Erythroblast (primary cell): ENCODE measurements at places on chromosomes 3 and 15.

GRCh38 chr15:44092221-44092620 lies 102.8 kb downstream of the FRMD5 start:
- no peak for DNase-seq

GRCh38 chr3:12859840-12860239 lies 18.5 kb upstream of the RPL32 start:
- DNase-seq: no peak

DNA sequence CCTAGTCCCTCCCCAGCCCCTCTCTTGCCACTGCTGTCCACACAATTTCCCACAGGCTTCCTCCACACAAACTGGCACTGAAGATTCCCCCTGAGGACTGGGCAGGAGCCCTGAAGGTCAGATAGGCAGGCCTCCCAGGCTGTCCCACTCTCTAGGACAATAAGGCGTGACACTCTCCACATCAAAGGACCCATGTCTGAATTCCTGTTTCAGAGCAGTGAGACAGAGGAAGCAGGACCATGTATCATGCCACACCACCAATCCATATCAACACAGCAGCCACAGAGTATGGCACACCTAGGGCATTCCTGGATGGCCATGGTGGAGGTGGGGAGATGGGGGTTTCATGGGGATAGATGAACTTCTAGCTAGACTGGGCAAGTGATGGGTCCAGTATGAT lies 13.8 kb upstream of the CCR1 start:
- DNase-seq: no peak

GRCh38 chr3:150917951-150918350 lies 12.7 kb upstream of the MINDY4B start:
- no peak for DNase-seq

DNA sequence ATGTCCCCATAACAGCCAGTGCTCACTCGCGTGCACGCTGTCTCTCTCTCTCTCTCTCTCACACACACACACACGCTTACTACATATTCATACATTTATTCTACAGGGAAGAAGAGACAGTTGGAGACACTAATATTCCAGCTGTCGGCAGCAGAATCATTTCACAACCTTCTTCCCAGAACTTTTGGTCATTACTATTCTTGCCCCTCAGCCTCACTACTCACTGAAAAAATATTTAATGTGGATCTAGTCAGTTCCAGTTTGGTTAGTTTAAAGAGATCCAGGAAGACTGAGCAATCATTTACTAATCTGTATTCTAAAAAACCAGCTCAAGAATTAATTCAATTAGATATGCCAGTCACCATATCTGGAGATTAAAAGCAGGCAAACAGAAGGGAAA lies 394.9 kb downstream of the PTPRG start:
- DNase-seq: no peak

DNA sequence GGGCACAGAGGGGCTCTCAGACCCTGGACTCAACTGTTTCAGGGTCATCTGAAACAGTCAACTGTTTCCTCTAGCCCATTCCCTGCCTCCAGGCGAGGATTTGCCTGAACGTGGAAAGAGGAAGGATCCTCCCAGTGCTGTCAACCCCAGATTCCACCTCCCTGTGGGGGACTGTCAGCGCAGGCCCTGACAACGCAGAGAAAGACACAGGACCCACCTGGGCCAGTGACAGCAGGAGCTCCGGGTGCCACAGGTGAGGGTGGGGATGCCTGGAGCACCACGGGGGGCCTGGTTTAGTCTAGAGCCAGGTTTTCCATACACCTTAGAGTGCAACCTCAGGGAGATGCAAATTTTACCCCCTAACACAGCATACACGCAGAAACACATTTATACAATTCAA lies 19.5 kb upstream of the LAMP3 start:
- DNase-seq: no peak

DNA sequence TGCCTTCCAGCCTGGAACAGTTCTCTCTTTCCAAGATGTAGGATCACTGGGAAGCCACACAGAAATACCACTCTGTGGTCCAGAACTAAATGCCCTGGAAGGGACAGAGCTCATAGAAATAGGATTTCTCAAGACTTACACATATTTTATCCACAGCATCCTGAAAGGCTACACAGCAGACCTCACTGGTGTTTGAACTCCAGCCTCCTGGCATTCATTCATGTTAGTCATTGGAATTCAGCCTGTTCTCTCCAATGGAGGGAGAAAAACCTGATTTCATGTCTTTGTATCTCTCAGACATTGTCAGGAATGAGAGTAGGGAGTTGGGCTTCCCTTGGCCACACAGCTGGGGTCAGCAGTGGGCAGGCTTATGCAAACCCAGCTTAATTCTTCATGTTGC lies 121.1 kb upstream of the PPP2R3A start:
- no peak for DNase-seq

DNA sequence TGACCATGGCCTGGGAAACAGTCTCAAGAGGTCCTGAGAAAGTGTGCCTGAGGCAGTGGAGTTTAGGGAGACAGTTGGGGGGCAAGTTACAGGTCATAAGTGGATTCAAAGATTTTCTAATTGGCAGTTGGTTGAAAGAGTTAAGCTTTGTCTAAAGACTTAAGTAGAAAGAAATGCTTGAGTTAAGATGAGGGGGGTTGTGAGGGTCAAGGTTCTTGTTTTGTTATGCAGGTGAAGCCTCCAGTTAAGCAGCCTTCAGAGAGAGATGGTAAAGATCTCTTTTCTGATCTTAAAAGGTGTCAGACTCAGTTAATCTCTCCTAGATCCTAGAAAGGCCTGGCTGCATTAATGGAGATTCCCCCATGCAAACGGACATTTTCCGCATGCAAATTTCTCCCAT lies 356.3 kb upstream of the C2CD4B start:
- DNase-seq: no peak

- DNase-seq: no peak
These were observed 60.3 kb downstream of the BDH1 start for GRCh38 chr3:197495499-197495898.

- DNase-seq: peak; percentile 25
These were observed 8.6 kb upstream of the RPL29 start for GRCh38 chr3:52004163-52004787.

DNA sequence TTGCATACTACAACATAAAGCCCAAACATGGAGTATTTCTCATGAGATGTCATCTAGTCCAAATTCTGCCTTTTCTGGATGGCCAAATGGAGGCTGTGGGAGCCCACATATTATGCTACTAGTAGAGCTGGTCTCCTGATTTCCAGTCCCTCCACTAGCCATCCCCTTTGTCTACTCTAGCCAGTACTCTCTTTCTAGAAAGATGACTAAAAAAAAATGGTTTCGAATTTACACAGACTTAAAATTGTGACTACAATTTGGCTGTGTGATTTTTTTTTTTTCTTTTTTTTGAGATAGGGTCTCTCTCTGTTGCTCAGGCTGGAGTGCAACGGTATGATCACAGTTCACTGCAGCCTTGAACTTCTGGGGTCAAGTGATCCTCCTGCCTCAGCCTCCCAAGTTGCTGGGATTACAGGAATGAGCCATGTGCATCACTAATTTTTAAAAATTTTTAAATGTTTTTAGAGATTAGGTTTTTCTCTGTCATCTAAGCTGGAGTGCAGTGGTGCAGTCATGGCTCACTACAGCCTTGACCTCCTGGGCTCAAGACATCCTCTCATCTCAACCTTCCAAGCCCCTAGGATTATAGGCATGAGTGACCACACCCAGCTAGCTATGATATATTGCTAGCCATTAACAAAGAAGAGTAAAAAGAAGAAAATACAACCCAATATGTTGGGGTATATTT lies 273.9 kb downstream of the ADAMTSL3 start:
- no peak for DNase-seq

- DNase-seq: peak; percentile 25
These were observed 17.9 kb downstream of the STT3B start for GRCh38 chr3:31550452-31551251.

DNA sequence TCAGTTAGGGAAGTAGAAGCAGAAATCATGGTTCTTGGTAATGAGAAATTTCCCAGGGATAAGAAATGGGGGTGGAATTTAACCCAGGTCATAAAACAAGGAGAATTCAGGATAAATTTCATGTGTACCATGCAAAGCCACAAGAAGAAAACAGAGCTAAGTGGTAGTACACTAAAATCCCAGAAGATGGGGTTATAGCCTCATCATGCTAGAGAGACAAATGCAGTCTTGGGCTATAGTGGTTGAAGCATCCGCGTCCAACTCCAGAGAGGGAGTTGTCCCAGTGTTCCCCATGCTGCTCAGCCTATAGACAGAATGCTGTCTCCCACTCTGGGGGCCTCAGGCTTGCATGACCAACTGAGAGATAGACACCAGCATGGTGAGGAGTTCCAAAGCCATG lies 36.2 kb upstream of the CLRN1 start:
- peak; percentile 14 for DNase-seq

- no peak for DNase-seq
These were observed 151.1 kb downstream of the SAMMSON start for GRCh38 chr3:70150599-70150998.

GRCh38 chr3:13690636-13691035 lies 141.7 kb downstream of the FBLN2 start:
- DNase-seq: no peak

DNA sequence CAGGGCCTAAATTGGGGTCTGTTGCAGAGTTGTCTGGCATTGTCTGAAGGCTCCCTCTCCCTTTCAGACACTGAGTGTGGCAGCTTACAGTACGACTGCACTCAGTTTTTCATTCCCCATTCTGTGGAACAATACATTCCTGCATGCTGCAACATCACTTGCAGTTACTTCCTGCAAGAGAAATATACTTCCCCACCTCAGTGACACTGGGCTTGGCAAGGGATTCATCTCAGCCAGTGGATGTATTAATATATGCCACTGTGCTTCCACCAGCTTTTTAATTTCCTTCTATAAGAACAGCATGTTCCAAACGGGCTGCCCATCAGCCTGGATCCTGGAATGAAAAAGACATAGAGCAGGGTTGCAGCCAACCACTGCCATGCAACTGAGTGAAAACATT lies 23.1 kb downstream of the B3GALNT1 start:
- DNase-seq: no peak

GRCh38 chr3:74789111-74789510 lies 174.7 kb upstream of the CNTN3 start:
- no peak for DNase-seq

DNA sequence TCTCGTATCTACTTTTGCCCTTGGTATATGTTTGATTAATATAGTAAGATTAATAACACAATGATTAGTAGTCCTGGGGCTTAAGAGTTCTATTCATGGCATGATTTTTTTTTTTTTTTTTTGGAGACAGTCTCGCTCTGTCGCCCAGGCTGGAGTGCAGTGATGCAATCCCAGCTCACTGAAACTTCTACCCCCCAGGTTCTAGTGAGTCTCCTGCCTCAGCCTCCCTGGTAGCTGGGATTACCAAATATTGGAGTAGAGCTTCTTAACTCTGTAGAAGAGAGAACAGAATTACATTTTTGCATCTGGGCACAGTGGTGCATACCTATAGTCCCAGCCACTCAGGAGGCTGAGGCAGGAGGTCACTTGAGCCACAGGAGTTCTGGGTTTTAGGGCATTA lies 58.9 kb downstream of the RAB7A start:
- DNase-seq: no peak

DNA sequence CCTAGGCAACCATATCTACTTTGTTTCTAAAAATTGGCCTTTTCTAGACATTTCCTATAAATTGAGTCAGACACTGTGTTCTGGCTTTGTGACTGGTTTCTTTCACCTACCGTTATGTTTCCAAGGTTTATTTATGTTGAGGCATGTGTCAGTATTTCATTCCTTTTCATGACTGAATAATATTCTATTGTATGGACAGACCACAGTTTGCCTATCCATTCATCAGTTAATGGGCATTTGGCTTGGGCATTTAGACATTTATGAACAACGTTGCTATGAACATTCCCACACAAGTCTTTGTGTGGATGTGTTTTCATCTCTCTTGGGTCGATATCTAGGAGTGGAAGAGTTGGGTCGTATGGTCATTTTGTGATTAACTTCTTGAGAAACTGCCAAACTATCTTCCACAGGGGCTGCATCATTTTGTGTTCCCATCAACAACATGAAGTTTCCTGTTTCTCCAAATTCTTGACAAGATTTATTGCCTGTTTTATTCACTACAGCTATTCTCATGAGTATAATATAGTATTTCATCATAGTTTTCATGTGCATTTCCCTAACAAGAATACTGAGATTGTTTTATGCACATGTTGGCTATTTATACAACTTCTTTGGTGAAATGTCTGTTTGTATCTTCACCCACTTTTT lies 3.5 kb upstream of the EFCC1 start:
- DNase-seq: no peak

DNA sequence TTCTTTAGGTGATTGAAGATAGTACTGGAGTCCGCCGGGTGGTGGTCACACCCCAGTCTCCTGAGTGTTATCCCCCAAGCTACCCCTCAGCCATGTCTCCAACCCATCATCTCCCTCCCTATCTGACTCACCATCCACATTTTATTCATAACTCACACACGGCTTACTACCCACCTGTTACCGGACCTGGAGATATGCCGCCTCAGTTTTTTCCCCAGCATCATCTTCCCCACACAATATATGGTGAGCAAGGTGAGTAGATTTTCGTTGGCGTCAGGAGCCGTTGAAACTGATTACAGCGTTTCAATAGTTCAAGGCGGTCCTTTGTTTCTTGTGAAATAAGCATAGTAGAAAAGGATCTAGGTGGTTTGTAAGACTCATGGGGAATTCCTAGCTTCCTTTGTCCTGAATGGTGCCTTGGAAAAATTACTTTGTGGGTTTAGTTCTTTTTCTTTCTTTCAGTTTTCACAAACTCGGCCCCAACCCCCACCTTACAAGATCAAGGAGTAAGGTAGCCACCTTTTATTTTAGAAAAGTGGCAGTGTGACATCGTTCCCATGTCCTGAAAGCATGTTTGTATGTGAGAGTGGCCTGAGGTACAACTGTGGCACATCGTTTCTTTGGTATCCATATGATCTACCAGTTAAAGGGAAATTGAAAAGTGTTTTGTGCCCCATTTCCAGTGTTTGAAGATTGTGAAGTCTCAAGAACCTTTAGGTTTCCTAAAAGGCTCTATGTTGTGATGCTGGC lies 200.6 kb downstream of the GHSR start:
- DNase-seq: no peak

DNA sequence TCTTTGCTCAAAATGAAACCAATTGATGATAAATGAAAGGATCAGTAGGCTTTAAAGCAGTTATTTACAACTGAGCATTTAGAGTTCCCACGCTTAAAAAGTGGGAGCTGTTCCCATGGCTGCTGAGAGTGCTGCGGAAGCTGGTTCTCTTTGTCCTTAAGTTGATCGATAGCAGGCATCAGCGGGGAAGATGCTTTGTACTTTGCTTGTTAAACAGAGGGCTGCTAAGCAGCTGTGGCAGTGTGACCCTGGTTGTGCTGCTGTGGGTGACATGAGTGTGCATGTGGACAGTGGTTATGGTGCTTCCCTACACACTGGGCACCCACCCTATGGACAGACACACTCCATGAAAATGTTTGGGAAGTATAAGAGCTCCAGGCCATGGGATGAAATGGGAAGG lies 96.3 kb downstream of the PTPRG start:
- no peak for DNase-seq

DNA sequence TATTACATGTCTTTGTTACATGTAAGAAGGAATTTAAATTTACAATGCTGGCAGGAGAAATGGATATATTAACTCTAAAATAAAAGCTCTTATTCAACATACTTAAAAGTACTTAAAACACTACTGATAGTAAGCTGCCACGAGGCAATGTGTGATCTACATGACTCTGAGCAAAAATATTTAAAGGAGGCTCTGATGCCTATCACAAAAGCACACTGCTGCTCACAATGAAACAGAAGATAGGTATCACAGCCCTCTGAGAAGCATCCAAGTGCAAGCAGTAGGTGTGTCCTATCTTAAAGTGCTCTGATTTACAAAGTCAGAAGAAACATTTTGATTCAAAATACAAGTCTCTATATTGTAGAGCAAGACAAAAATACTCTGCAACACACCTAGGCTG lies 371.2 kb upstream of the WNT5A start:
- no peak for DNase-seq
